Brain pericyte (primary cell): ENCODE measurements at places on chromosomes 1 and 21.

DNA sequence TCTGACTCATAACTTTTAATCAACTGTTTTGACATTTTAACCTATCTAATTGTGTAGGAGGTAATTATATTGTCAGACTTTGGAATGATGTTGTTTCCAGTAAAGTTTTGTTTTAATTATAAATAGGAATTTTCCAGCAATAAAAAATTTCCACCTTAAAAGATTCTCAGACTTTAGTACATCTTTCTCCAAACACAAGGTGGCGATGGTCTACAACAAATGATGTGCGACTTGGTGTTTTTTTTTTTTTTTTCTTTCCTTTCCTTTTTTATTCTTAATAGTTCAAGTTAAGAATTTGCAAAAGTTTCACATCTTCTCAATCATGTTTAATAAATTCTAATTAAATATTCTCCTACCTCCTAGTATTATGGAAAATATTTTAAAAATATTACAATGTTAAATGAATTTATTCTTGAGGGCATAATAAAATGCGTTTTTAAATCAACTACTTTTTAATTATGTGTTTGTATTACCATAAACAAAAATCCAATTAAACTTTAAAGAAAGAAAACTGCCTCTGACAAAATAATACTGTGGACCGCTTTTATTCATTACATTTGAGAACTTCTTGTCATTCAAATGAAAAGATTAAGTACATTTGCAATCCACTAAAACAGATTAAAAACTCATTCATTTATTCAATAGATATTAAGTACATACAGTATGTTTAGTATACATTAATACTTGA lies 4.4 kb upstream of the ADAMTS1 start:
- no peak for DNase-seq

DNA sequence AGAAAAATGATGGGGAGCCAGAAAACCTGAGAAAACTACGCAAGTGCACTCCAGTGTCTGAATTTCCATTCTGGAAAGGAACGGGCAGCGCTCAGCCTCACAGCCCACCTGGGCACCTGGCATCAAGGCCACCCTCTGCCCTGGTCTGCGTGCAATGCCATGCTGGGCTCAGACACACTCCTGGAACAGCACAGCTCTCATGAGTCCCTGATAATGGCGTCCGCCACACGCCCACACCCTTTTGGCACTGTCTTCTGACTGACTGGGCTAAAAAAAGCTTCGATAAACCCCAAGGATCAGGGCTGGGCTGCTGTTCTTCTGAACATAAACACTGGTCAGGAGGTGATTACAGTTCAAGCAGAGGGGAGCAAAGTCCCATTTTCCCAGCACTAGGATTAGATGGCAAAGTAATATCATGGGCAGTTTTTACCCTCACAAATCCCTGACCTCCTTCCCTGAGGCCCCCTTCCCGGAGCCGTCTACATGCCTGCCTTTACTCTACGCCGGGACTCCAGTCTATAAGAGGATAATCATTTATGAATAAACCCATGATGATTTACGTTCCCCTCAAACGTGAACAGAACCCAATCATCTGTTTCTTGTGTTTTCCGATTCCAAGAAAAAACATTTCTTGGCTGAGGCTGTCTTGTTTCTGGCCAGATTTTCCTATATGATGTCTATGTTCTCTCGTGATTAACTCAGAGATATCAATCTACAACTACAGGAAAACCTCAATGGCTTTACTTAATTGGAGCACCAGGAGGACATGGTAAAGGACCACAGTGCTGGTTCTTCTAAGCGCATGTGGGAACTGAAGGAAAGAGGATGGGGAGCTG lies 22.6 kb downstream of the RCAN1 start:
- no peak for DNase-seq

DNA sequence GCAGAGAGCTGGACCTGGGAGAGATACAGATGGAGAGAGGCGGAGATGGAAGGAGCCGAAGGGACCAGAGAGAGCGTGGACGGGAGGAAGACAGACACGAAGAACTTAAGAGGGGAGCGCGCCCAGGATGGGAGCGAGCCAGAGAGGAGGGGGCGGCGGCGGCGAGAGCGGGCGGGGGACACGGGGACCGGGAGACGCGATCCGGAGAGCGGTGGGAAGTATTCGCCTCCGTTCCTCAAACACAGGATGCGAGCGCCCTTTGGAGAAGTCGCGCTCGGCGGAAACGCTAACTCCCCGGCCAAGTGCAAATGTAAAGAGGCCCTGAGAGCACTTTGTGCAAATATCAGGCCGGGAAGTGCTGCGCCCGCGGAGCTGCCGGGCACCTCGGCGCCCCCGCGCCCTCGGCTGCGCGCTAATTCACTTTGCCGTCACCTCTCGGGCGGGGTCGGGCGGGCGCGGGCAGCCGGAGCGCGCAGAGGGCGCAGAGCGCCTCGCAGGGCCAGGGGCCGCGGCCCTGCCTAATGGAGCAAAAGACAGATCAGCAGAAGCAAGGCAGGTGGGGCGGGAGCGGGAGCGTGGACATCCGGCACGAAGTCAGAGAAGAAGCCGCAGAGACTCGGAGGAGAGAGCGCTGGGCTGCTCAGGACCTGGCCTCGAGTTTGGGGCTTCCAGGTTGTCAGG lies 281.2 kb downstream of the RRAGC start:
- no peak for DNase-seq

DNA sequence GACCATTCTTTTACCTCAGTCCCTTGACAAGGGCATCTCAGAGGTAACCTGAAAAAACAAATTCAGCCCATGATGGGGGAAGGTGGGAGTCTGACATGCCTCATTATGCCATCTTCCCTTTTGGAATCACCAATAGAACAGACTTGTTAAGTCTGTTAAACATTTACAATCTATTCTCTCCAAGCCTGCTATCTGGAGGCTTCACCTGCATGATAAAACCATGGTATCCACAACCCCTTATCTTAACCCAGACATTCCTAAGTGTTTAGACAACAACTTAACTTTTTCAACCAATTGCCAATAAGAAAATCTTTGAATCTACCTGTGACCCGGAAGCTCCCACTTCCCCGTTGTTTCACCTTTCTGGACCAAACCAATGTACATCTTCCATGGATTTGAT lies 233.0 kb upstream of the CACYBP start:
- DNase-seq = no peak

DNA sequence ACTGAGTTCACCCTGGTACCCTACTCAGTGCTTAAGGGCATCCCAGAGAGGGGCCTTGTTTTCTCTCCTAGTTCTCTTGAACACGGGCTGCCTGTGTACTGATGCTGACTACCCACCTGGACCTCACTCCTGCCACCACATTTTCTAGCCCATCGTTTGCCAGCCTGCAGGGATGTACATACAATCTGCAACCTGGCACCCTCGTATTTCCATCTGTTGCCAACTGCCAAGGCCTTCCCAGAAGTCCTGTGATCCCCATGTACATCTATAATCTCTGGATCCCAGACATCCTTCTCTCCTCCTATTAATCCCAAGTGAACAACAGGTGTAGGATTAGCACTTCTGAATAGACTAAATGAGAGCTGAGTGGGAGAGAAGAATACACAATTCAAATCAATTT lies 212.0 kb downstream of the SLC45A1 start:
- no peak for DNase-seq

- no peak for DNase-seq
These were observed 83.0 kb upstream of the ATF3 start for GRCh38 chr1:212525479-212526110.

GRCh38 chr1:11804666-11805421 lies 920 bp downstream of the MTHFR start:
- no peak for DNase-seq

- no peak for DNase-seq
These were observed 39.3 kb upstream of the DUSP10 start for GRCh38 chr1:221781102-221781755.
